NCI-H2107 (cell line): ENCODE measurements at places on chromosomes 5 and 9.

DNA sequence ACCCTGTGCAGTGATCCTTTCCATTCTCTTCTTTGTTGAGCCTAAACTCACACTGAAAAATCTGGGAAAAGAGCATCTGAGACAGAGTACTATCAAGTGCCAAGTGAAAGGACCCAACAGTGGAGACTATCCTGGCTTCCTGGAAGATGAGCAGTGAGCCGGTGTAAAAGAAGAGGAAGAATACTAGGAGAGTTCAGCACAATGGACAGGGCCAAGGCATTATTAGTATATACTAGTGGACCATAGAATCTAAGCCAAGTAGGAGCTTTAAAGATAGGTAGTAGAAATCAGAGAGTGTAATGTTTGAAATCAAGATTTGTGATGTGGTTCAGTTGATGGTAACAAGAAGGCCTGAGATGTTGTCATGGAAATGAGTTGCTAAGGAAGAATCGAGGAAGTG, 140.8 kb downstream of the CAMK4 start:
- no peak for DNase-seq

DNA sequence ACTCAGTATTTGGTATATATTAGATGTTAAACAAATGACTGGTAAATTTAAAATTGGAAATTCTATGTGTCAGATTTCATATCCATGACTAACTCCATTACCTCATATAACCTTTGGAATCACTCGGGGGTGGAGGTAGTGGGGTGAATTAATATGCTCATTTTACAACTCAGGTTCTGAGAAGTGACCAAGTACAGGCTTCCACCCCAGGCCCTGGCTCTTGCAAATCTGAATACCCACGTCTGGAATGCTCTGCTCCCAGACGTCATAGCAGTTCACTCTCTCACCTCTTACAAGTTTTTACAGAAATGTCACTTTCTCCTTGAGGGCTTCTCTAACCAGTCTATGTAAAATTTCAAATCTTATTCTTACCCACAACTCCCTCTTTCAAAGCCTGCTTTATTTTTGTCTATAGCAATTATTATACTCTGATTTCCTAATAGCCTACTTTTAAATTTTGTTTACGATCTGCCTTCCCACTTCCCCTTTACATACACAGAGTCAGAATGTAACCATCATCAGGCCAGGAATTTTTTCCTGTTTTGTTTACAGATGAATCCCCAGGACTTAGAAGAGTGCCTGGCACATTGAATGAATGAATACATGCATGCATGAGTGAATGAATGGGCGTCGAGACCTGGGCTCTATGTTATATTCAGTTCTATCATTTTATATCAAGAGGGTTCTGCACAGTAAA, 134.1 kb upstream of the IFNE start:
- no peak for DNase-seq

DNA sequence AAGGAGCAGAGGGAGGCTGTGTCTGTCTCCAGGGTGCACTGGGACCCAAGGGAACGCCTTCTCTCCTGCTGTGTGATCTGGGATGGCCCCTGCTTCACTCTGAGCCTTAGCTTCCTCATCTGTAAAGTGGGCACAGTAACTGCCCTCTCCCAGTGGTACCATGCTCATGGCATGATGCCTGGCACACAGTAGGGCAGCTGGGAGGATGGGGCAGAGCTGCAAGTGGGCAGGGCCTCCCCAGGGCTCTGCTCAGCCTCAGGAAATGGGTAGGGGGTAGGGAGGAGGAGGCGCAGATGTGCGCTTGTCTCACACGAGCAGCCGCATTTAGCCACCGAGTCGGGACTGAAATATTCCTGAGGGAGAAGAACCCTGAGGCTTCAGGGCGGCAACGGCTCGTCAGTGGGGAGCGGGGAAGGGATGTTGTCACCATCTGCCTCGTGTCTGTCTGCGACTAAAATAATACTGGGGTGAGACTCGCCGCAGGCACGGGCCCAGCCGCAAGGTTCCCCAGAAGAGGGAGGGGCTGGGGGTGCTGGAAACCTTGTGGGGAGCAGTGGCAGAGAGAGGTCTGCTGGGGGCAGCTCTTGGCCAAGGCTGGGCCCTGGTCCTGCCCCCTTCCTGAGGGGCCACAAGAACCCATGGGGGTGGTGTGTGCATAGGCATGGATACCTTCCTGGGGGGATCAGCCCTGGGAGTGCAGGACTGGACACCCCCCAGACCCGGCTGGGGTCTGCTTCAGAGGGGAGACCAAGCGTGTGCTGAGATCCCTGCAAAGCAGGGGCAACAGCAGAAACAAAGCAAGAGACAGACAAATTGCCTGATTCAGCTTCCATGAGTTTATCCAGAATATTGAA, 55.2 kb upstream of the PSD2 start:
- no peak for DNase-seq

- DNase-seq, result peak; percentile 78
These were observed 18.5 kb upstream of the SLC12A7 start for GRCh38 chr5:1130218-1130946.

GRCh38 chr5:150052956-150053712, 33.2 kb downstream of the CSF1R start:
- DNase-seq, result no peak

GRCh38 chr5:90871391-90871991, 312.9 kb downstream of the ADGRV1 start:
- DNase-seq, result no peak

DNA sequence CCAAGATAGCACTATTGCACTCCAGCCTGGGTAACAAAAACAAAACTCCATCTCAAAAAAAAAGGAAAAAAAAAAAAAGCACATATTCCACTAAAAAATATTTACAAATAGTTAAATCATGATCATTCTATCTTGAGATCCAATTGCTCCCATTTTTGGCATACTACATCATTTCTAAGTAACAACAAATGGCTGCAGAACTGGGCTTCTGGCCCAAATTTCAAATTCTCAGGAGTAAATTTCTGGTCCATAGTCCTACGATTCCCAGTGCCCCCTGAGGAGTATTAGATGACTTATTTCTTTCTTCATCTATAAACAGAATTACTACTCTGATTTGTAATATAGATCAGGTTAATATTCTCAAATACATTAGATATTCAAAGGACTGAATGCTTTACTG, 62.1 kb downstream of the CEMIP2 start:
- no peak for DNase-seq

DNA sequence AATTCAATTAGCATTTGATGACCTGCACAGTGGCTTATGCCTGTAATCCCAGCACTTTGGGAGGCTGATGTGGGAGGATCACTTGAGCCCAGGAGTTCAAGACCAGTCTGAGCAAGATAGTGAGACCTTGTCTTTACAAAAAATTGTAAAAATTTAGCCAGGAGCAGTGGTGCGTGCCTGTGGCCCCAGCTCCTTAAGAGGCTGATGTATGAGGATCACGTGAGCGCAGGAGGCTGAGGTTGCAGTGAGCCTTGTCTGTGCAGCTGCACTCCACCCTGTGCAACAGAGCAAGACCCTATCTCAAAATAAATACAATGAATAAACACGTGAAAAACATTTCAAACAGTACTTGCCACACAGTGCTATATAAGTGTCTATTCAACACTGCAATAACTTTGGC, 4.2 kb downstream of the ABCA1 start:
- DNase-seq, result no peak

DNA sequence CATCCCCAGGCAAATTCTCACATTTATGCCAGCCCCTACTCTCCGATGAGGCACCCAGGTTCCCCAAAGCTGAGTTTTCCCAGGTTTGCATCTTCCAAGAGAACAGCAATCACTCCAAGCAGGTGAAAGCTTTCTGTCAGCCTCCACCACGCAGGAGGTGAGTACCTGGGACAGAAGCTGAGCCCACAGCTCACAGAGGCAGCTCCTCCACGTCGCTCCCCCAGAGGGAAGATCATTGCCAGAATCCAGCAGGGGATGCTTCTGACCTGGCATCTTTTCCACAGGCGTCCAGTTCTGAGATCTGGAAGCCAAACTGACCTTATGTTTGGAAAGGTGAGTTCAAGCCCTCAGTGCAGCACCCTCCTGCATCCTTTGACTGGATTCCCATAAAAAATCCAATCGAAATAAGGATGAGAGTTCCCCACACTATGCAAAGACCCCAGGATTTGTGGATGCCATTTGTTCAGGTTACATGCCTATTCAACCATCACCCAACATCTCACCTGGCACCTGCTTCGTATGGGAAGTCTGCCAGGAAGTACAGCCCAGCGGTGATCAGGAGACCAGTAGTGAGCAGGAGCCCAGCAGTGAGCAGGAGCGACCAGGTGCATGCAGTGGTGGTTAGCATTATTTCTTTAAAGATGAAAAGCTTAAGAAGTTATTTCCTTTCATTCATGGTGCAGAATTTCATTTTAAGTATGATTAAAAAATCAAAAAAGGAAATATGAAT, 47.4 kb upstream of the OLFM1 start:
- DNase-seq, result no peak

DNA sequence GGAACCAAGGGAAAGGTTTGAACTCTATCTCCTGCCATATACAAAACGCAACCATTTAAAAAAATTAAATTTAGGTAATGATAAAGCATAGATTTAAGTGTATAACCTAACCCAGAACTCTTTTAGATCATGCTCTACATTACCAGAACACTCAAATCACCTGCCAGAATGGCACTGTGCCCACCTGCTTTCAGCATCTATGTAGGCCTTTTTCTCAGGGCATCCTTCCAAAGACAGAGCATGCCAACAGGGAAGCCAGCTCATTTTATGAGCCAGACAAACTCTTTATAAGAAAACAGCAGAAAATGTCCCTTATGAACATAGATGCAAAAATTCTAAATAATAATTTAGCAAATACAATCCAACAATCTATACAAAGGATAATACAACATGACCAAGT, 47.9 kb upstream of the SMAD5 start:
- no peak for DNase-seq

GRCh38 chr9:71910650-71911060, 338 bp downstream of the ABHD17B start:
- no peak for DNase-seq

GRCh38 chr5:138824516-138824915, 50.6 kb downstream of the LRRTM2 start:
- no peak for DNase-seq

- DNase-seq, result no peak
These were observed 581.5 kb downstream of the CCDC171 start for GRCh38 chr9:16134351-16134750.

DNA sequence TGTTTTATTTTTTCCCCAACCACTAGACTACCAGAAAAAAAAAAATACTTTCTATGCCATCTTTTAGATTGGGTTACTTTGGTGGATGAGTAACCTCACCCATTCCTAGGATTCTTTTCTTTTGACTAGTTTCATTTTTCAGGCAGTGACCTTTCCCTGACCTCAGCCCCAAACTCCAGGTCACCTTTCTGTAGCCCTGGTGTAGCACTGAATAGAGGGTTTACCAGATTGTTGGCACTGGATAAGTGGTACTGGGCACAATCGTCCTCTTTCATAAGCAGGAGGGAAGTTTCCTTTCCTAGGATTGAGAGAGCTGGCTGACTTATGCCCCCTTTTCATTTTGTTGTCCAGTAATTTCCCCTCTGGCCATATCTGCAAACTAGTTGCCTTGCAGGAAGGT, 169.4 kb upstream of the TMEM161B start:
- DNase-seq, result no peak

- no peak for DNase-seq
These were observed 399.8 kb downstream of the OSTF1 start for GRCh38 chr9:75487856-75488718.

GRCh38 chr9:123058834-123059233, 25.4 kb downstream of the GPR21 start:
- DNase-seq, result no peak

GRCh38 chr9:76107482-76107881, 217.0 kb downstream of the PCSK5 start:
- DNase-seq, result no peak

DNA sequence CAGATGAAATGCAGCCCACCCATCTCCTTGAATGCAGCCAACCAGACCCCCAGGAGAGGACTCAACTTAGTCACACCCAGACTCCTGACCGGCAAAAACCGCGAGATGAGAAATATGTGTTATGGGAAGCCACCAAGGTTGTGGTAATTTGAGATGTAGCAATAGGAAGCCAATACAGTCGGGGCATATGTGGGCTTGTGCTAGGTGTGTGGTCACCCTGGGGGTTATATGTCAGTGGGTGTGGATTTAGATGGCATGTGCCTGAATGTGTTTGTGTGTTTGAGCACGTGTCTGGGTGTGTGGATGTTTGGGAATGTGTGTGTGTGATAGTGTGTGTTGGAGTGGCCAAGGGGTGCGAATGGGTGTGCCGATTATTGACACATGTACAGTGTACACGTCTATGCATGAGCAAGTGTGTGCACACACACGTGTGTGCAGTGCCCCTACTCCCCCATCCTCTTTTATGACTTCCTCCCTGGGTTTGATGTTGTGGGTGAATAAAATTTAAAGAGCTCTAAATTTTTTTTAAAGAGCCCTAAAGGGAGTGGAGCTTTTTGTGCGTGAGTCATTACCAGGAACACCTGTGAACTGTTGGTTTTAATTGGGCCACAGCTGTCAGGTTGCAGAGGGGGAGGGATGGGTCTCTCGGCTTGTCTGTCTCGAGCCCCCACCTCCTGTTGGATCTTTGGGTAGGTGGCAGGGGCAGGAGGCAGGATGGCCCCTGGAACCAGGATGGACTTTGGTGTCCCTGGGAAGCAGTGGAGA, 86.8 kb downstream of the LHX2 start:
- DNase-seq, result no peak

- no peak for DNase-seq
These were observed 46.8 kb downstream of the FBN2 start for GRCh38 chr5:128491291-128491690.

DNA sequence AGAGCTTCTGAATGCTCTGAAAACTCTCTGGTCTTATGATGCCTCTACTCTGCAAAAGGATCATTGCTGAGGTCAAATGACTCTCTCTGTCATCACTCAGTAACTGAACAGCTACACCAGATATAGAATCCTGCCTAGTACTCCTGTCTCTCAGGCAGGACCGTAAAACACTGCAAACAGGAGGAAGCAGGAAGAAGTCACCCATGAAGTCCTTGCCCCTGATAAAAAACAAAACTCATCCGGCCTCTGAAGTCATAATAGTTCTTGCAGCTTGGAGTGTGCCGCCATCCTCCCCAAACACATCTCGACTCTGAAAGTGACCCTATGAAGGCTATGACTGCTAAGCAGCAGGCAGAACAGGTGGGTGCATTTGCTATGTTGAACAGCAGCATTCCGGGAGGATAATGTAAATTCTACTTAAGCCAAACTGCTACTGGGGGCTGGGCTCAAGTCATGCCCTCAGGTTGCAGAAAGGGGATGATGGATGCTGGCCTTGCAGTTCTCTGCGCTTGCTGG, 81.9 kb upstream of the FAM169A start:
- no peak for DNase-seq

GRCh38 chr9:76690973-76691370, 73.3 kb upstream of the PCA3 start:
- DNase-seq, result no peak

DNA sequence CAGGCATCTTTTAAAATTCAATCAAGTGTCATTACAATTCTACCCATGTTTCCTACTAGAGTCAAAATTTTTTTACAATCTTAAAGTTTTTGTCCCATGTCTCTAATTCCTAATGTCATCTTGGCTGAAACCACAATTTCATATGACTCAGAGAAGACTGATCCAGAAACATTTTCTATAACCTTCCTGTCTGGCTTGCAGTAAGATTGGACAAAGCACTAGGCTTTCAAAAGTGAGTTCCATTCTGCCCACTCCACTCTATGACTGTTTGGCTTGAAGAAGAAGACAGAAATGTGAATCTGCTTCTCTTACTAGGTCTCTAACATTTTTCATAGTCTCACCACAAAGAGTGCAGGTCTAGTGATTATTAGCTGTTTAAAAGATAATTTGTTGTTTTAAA, 88.8 kb downstream of the NR3C1 start:
- no peak for DNase-seq
